ENCODE measurements at places on chromosomes 1 and 21.

DNA sequence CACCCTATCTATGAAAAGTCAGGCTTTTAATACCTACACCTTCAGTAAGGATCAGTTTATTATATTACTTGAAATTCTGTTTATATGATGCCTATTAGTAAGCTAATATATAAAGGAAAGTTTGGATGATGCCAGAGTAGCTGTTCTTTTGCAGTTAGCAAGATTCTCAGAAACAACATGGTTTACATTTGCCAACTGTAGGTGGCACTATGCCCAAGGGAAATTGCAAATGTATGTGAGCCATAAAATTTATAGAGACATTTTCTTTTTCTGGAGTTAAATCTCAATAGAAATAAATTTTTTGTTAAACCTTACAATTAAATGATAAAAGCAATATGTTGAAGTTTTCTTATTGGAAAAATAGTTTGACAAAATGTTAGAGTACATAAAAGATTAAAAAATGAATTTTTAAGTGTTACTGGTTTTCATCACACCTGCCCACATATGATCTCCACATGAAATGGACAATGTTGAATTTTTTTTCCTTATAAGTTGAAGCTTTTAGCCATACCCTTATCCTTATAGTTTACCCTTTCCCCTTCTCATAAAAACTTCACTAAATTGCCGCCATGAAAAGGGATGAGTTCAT lies 32.1 kb upstream of the EPHX4 start:
- DNase-seq = peak; percentile 48

DNA sequence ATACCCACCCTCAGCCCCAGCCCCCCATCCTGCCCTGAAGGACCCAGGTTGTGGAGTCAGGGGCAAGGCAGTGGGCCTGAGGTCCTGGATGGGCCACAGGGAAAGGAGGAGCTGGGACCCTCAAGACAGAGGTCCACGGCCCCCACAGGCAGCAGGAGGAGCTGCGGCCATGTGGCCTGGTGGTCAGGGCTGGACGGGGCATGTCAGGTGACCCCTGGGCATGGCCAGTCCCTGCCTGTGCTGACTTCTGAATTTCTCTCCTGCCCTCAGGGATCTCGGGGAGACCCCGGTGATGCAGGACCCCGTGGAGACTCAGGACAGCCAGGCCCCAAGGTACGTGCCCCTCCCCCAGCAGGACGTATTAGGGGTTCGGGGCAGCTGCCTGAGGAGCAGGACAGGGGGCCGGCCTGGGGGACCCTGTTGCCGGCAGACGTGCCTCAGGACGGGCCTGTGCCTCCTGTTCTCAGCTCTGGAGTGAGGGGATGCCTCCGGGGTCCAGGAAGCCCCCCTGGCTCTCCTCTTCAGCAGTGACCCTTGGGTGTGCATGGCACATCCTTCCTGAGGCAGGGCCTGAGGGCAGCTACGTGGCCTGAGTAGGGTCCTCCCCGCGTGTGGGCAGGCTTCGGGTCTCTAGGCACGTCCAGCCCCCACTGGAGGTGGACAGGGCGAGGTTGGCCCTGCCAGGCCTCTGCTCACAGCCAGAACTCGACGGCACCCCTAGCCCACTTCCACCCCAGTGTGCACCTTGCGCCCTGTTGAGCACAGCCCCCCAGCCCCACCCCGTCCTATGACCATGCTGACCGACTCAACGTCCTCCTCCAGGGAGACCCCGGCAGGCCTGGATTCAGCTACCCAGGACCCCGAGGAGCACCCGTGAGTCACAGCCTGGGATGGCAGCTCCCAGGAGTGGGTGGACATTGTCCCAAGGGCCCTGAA lies 23.6 kb downstream of the COL6A2 start:
- no peak for DNase-seq

DNA sequence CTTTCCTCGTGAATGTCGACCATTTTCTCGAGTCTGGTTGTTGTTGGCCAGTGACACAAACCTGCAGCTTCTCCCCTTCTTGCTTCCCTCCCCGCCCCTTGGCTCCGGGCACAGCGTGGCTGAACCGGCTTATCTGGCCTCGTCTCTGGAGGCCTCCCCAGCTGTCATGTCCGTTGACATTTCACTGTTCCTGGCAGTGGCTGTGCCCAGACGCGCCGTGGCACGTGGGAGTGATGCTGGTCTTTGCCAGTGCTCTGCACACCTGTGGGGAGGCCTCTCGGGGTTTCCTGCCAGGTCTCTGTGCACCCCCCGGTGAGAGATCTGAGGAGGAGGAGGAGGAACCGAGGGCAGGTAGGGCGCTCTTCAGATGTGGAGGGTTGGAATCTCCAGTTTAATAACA lies 23.7 kb downstream of the SKI start:
- DNase-seq = no peak

DNA sequence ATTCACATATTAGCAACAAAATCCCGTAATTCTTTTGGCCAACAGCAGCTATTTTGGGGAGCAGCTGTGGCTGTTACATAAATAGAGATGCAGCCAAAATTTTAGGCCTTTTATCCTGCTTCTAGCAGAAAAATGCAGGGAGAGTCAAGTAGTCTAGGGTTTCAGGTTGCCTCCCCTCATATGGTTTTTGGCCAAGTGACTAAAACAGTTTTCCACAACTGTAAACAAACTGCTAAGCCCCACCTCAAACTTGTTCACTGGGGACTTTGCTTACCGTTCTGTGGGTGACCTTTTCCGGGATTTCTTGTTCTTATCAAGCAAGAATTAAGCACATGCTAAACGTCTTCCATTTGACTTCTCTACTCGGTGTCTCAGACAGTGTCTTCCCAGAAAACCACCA lies 133.4 kb downstream of the EDEM3 start:
- no peak for DNase-seq

DNA sequence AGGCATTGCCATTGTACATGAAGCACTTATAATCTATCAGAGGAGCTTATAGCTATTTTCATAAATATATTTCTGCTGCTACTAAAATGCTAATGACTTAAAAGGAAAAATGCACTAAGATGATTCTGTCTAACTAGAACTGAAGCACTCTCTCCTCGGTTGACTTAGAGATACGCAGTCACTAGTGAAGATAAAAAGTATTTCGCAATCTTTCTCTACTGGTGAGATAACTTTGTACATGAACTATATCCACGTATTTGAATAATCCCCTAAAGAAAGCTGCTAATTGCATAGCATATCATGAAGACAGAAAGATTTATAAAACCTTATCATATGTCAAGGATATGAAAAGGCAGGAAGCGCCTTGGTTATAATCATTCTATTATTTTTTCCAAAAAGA lies 658.1 kb upstream of the PRMT6 start:
- no peak for DNase-seq

DNA sequence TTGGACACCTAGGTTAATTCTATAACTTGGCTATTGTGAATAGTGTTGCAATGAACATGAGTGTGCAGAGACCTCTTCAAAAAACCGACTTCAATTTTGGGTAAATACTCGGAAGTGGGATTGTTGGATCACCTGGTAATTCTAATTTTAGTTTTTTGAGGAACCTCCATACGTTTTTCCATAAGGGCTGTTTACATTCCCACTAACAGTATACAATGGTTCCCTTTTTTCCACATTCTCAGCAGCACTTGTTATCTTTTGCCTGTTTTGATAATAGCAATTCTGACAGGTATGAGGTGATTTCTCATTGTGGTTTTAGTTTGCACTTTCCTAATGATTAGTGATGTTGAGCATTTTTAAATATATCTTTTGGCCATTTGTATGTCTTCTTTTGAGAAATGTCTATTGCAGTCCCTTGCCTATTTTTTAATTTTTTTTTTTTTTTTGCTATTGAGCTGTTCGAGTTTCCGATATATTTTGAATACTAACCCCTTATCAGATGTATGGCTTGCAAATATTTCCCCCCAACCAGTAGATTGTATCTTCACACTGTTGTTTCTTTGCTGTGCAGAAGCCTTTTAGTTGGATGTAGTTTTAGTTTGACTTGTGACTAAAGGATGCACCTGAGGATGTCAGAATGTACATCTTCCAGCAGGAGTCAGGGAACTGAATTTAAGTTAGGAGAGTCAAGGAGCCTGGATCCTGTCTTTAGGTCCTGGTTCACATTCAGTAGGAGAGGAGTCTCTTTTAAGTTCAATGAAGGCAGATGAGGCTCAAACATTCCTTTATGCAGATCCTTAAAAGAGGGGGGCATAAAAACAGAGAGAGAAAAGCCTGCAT lies 120.0 kb downstream of the S1PR1 start:
- DNase-seq = no peak

GRCh38 chr1:20829531-20829930 lies 42.4 kb upstream of the HP1BP3 start:
- DNase-seq = no peak

GRCh38 chr1:244849189-244849866 lies 13.9 kb downstream of the COX20 start:
- DNase-seq = no peak

- peak; percentile 83 for DNase-seq
These were observed 1.2 kb upstream of the ARHGEF16 start for GRCh38 chr1:3453203-3453761.

GRCh38 chr1:186894415-186894814 lies 65.7 kb downstream of the PLA2G4A start:
- DNase-seq = no peak

GRCh38 chr1:55127827-55128343 lies 87.3 kb downstream of the USP24 start:
- peak; percentile 30 for DNase-seq

DNA sequence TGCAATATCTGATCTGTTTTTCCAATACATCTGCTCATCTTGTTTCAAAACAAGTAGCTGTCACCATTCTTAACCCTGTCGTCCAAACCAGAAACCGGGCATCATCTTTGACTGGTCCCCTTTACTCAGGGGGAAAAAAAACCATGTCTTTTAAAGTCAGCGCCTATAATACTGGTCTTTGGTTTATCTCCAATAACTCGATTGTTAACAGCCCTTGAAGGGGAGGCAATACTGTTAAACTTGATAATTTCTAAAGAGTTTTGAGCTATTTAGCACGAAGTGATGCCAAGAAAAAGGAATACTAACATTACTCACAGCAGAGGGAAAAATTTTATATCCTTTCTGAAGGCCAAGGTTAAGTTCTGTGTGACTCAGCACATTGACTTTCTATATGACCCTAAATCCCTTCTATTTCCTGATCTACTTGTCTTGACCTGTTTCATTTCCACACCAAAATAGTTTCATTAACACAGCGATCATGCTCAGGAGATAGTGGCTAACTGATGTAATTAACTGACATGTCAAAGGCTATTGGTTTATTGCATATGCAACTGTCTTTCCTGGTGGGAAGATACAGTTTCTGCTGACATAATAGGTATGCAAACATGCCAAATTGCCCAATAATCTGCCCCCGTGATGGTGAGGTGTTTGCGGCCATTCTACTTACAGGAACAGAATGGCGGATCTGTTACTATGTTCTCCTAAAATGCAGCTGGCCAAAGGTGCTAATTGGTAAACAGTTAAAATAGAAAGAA lies 59.1 kb downstream of the NFIA start:
- no peak for DNase-seq

GRCh38 chr1:180230791-180231505 lies 884 bp downstream of the LHX4 start:
- no peak for DNase-seq

DNA sequence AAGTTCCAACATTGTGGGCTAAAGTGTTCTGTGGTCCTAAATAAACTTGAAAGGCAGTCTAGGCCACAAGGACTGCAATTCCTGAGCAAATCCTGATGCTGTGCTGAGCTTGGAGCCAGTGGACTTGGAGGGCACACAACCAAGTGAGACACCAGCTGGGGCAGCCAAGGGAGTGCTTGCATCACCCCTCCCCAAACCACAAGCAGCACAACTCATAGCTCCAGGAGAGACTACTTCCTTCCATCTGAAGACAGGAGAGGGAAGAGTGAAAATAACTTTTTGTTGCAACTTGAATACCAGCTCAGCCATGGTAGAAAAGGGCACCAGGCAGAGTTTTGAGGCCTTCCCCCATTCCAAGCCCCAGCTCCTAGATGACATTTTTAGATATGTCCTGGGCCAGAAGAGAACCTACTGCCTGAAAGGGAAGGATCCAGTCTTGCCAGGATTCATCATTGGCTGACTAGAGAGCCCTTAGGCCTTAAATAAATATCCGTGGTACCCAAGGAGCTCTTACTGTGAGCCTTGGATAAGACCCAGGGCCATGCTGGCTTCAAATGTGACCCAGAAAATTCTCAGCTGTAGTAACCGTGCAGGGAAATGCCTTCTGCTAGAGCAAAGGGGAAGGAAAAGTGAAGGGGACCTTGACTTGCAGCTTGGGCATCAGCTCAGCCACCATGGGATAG lies 35.4 kb upstream of the LRRC8B start:
- no peak for DNase-seq

- peak; percentile 53 for DNase-seq
These were observed 61.0 kb downstream of the WDR4 start for GRCh38 chr21:42818328-42818749.

DNA sequence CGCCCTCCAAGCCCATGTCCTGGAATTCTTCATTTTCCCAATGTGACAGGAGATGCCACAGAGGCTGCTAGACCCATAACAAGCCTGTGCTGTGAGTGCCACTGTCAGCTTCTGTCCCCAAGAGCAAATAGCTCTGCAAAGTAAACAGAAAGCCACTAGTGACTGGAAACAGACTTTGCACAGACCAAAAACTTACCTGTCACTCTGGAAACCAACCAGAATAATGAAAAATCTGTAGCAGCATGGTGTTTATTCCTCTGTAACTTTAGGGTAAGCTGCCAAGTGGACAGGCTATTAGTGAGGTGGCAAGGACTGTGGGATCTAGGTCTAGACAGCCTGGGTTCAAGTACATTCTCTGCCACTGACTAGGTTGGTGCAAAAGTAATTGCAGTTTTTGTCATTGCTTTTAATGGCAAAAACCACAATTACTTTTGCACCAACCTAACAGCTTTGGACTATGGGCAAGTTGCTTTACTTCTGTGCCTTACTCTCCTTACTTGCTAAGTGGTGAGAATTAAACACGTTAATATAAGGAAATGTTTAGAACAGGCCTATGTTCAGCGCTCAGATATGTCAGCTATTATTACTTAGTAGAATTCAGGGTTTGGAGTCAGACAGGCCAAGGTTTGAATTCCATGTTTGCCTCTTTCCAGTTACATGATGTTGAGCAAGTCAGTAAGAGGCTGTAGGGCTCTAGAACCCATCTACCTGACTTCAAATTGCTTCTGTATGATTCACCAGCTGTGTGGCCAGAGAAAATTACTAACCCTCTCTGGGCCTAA lies at the start of gene C8B:
Gene C8B (minus strand): TSS at position 100 of the 782 bp plus-strand sequence. CDS start 67 bp downstream, at position 33.
- no peak for DNase-seq

DNA sequence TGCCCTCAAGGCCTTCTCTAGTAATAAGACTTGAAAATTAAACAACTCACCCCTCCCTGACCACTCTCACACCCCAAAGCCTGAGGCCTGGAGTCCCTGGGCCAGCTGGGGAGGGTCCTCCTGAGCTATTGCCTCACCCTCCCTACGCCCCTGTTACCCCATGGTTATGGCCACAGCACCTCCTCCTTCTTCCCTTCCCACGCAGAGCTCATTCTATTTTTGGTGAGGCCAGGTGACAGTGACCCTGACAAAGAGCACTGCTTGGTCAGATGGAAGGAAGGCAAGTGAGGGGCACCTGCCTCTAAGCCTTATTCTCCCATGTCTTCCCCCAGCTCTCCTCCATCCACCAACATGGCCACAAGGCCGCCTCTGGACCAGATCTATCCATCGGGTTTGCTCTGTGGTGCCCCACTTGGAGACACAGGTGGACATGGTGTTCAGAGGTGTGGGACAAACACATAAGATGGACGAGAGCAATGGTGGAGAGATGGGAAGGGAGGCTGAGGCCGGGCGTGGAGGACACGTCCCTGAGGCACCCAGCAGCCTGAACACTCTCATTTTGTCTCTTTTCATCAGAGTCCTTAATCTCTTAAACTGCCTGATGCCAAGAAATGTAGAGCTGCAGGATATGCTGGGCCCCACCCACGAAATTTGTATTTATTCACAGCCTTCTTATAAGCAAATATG lies 42.6 kb downstream of the FCRL5 start:
- no peak for DNase-seq

- DNase-seq = no peak
These were observed 659.0 kb downstream of the PTPRC start for GRCh38 chr1:199297887-199298286.

Measured in activated T-cell treated with anti-CD3 and anti-CD28 coated beads, Interleukin-2, amount 50 U/mL, for 72 hours (primary cell).